ENCODE measurements at places on chromosomes 13 and 19. TPM values are rescaled to one million over a fixed set of nuclear protein-coding genes. Genes with fewer than 3 reads are reported as not detected.

ZNF225 gene
- total RNA-seq: 15.0 TPM

GPC6 gene
- 15.3 TPM for total RNA-seq

ZFP28 gene
- total RNA-seq: 42.3 TPM

MBD3 gene
- total RNA-seq: 67.6 TPM

S1PR4 gene
- 0.31 TPM for total RNA-seq

SRRM5 gene
- total RNA-seq: not detected

CEACAM5 gene
- total RNA-seq: not detected

EID2B gene
- total RNA-seq: 15.3 TPM

GSX1 gene
- total RNA-seq: not detected

RFPL4AL1 gene
- total RNA-seq: not detected

DPF1 gene
- 47.0 TPM for total RNA-seq

KCNN4 gene
- not detected for total RNA-seq

BICRA gene
- 12.8 TPM for total RNA-seq

ITM2B gene
- total RNA-seq: 97.3 TPM

GFY gene
- total RNA-seq: not detected

IL12RB1 gene
- total RNA-seq: not detected

CAPN12 gene
- not detected for total RNA-seq

PIH1D1 gene
- total RNA-seq: 62.9 TPM

SERPINE3 gene
- total RNA-seq: 0.63 TPM

RNF17 gene
- 2.2 TPM for total RNA-seq

THSD8 gene
- total RNA-seq: not detected

PEG3 gene
- total RNA-seq: 63.5 TPM

TNNT1 gene
- 0.94 TPM for total RNA-seq

C1QTNF9B gene
- total RNA-seq: not detected

FCER2 gene
- total RNA-seq: not detected

GPC5 gene
- 8.1 TPM for total RNA-seq

COL4A2 gene
- 71.1 TPM for total RNA-seq

ARRDC5 gene
- total RNA-seq: not detected

PABPC3 gene
- 0.31 TPM for total RNA-seq

PSG3 gene
- not detected for total RNA-seq

MEIS3 gene
- 94.8 TPM for total RNA-seq

ADAMTSL5 gene
- not detected for total RNA-seq

SIAH3 gene
- total RNA-seq: 11.9 TPM

ZNF331 gene
- 31.0 TPM for total RNA-seq

DMAC2 gene
- total RNA-seq: 15.7 TPM

C19orf73 gene
- not detected for total RNA-seq

CDX2 gene
- total RNA-seq: not detected

QPCTL gene
- 4.7 TPM for total RNA-seq

FRY gene
- 122 TPM for total RNA-seq

IZUMO2 gene
- total RNA-seq: not detected

TSSK6 gene
- 1.3 TPM for total RNA-seq

DLEU7 gene
- total RNA-seq: 19.1 TPM

ATP7B gene
- total RNA-seq: 32.2 TPM

TEX29 gene
- not detected for total RNA-seq

BRD4 gene
- 28.8 TPM for total RNA-seq

ZNF607 gene
- total RNA-seq: 24.1 TPM

ABHD8 gene
- total RNA-seq: 19.7 TPM

ELL gene
- total RNA-seq: 8.1 TPM

PRODH2 gene
- total RNA-seq: not detected

NCR1 gene
- not detected for total RNA-seq

SCEL gene
- total RNA-seq: not detected

GPI gene
- total RNA-seq: 150 TPM

CEACAM3 gene
- not detected for total RNA-seq

TTC9B gene
- 41.6 TPM for total RNA-seq

KIR2DL3 gene
- total RNA-seq: not detected

Data from parietal lobe (tissue), 2 donors.